ENCODE measurements at places on chromosomes 3 and 15. TPM values are rescaled to one million over a fixed set of nuclear protein-coding genes. Genes with fewer than 3 reads are reported as not detected.

The SLC25A20 gene
- total RNA-seq, result 11.1 TPM

The APOD gene
- 1.2 TPM for total RNA-seq

The ERICH6 gene
- not detected for total RNA-seq

The CD86 gene
- not detected for total RNA-seq

The RTP3 gene
- total RNA-seq, result not detected

The NR2F2 gene
- 24.3 TPM for total RNA-seq

The LRRC31 gene
- total RNA-seq, result not detected

The GRM7 gene
- total RNA-seq, result not detected

The TRPM7 gene
- total RNA-seq, result 25.5 TPM

The SLC28A2 gene
- not detected for total RNA-seq

The MNS1 gene
- 2.7 TPM for total RNA-seq

The KIAA1143 gene
- total RNA-seq, result 16.3 TPM

The KBTBD13 gene
- not detected for total RNA-seq

The SKOR1 gene
- 0.06 TPM for total RNA-seq

The CCR8 gene
- not detected for total RNA-seq

The LRTM1 gene
- total RNA-seq, result not detected

The BMF gene
- total RNA-seq, result 1.6 TPM

The SNTN gene
- total RNA-seq, result not detected

The METTL6 gene
- 30.7 TPM for total RNA-seq

The C3orf52 gene
- 12.5 TPM for total RNA-seq

The ASB14 gene
- total RNA-seq, result not detected

The EPHA3 gene
- total RNA-seq, result not detected

The MUC13 gene
- total RNA-seq, result 8.3 TPM
